ENCODE measurements at places on chromosomes 1 and 21.

- DNase-seq, result no peak
These were observed 18.4 kb upstream of the F3 start for GRCh38 chr1:94559921-94560320.

DNA sequence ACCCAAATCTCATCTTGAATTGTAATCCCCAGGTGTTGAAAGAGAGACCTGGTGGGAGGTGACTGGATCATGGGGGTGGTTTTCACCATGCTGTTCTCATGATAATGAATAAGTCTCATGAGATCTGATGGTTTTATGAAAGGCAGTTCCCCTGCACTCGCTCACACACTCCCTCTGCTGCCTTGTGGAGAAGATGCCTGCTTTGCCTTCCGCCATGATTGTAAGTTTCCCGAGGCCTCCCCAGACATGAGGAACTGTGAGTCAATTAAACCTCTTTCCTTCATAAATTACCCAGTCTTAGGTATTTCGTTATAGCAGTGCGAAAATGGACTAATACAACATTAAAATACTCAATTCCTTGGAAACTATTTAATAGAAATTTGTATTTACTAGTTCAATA is 99.2 kb downstream of the PROX1 start:
- no peak for DNase-seq

GRCh38 chr1:193498088-193498655 is 311.8 kb upstream of the B3GALT2 start:
- no peak for DNase-seq

DNA sequence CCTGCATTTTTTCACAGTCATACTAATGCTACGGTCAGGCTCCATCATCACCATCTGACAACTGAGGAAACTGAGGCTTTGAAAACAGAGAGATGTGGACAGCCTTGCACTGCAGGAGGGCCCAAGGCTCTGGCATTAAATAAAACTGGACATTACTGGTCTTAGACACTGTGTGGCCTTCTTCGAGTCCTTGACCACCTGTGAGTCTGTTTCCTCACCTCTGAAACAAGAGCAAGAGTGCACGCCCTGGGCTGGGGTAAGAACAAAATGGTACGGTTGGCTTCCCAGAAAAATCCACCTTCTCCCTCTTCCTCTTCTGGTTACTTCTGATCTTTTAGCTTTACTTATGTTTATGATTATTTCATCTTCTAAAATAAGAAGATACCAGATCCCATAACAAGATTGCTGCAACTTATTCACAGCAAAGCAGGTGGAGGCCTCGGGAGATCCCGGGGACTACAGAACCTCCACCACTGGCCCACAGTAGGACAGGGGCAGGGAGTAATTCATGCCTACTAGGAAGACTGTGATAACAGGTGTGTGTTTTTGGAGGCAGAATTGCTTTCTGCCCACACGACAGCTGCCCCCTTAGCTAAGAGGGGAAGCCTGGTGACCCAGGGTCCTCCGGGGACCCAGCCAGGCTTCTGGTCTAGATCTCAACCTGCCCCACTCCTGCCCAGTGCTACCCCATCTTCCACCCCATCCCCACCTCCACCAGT is 156.4 kb upstream of the EDN2 start:
- DNase-seq, result no peak

GRCh38 chr21:33514229-33514628 is 22.7 kb upstream of the DNAJC28 start:
- no peak for DNase-seq

- DNase-seq, result peak; percentile 16
These were observed 22.9 kb downstream of the TSHB start for GRCh38 chr1:115052454-115053083.
